RWPE1 (cell line): ENCODE measurements at places on chromosomes 11 and 22.

- DNase-seq = peak; percentile 44
Observed at GRCh38 chr11:88246696-88247095, 71.5 kb upstream of the RAB38 start.

GRCh38 chr11:124150684-124151083 is 32.5 kb upstream of the OR10D3 start:
- DNase-seq = no peak

DNA sequence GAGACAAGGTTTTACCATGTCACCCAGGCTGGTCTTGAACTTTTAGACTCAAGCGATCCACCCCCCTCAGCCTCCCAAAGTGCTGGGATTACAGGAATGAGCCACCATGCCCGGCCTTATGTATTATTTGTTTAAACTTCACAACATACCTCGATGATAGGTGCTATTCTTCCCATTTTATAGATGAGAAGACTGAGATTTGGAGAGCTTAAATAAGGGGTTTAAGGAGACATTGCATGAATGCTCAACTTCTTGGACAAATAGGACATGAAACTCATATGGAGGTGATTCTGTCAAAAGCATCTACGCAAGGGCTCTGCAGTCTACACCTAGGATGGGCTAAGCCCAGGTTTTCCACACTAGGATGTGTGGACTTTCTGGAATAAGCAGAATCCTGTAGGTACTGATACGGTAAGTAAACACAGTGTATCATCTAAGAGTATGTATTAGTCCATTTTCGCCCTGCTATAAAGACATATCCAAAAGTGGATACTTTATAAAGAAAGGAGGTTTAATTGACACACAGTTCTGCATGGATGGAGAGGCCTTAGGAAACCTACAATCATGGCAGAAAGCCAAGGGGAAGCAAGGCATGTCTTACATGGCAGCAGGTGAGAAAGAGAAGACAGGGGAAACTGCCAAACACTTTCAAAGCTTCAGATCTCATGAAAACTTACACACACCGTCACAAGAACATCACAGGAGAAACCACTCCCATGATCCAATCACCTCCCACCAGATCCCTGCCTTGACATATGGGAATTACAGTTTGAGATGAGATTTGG is 62.8 kb upstream of the CAPRIN1 start:
- DNase-seq = no peak

DNA sequence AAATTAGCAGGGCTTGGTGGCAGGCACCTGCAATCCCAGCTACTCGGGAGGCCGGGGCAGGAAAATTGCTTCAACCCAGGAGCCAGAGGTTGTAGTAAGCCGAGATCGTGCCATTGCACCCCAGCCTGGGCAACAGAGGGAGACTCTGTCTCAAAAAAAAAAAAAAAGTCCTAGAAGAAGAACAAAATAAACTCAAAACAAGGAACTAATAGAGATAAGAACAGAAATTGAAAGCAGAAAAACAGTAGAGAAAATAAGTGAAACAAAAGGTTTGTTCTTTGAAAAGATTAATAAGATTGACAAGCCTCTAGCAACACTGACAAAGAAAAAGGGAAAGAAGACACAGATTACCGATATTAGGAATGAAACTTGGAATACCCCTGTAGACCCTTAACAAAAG is 45.1 kb upstream of the CBX7 start:
- no peak for DNase-seq

DNA sequence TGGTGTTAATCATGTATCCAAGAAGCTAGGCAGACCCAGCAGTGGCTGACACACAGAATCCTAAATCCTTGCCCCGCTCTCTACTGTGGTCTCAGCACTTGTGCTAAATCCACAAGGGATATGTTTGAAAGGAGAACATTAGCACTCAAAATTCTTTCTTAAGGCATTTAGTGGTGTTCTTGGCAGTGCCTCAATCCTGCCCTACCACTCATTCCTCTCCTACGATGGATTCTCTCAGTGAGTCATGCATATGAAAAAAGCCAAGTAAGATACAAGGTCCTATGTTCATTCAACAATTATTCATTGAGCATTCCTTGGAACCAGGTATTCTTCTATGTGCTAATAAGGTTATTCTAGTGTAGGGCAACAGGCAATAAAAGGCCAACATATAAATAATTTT is 31.2 kb downstream of the RRP8 start:
- DNase-seq = no peak

DNA sequence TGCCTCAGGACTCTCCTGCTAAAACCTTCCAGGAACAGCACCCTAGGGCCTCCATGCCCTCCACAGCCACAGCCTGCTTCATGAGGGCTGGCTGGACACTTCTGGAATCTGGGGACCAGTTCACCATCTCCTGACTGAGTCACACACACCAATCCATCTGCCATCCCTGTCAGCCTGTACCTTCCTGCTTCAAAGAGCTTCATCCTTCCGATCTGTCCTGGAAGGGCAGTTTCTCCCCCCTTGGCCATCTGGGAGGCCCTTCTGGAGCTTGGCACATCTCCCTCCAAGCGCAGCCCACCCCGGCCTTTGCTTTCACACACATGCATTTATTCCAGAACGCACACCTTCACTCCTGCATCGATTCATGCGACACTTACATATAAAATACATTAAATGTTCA is 13.0 kb downstream of the APBB1 start:
- no peak for DNase-seq

DNA sequence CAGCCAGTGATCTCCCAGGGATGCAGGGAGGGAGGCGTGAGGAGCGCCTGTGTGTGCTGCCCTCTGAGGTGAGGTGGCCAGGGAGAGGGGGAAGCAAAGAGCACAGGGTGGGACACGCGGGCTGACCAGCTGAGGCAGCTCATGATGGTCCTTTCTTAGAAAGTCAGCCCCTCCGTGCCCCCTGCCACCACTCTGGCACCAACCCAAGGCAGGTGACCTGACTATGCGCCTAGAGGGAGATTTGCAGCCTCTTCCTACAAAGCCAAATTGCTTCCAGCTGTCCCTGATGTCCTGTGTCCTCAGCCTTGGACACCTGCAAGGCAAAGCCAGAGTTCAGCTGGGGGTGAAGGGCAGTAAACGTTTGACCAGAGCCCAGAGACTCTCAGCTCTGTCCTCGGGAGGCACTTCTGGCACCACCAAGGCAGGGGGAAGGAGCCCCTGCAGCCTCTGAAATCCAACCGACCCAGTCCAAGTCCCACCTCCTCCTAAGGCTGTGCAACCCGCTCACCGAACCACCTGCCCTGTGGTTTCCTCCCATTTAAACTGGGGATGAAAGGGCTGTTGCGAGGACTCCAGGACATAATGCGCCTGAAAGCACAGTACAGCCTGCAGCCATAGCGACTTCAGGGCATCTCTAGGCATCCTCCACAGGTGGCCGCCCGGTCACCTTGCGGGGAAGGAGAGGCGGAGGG is 26.8 kb downstream of the CD5 start:
- no peak for DNase-seq

GRCh38 chr11:18927550-18928322 is 11.5 kb downstream of the MRGPRX1 start:
- DNase-seq = peak; percentile 13

GRCh38 chr11:131534611-131535010 is 164.2 kb downstream of the NTM start:
- no peak for DNase-seq

DNA sequence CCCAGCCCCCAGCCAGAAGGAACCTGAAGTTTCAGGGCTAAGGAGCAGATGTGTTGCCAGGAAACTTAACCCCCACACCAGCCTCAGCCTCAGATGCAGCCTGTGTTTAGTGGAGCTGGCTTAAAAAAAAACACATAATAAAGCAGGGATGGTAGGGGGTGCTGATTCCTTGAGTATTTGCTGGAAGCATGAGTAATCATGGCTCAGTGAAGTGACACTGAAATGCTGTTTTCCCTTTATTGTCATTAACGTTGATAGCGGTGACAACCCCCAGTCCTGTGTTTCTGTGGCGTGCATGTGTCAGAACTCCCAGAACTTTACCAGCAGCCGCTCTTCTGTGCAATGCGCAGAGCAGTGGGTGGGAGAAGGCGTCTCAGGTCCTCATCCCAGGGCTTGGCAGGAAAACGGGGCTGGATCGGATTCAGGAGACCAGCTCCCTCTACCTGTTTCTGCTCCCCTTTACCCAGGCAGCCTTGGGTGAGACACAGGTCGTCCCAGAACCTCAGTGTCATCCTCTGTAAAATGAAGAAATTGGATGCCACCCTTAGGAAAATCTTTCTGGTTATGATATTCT is 1282.1 kb downstream of the TBC1D22A start:
- no peak for DNase-seq

DNA sequence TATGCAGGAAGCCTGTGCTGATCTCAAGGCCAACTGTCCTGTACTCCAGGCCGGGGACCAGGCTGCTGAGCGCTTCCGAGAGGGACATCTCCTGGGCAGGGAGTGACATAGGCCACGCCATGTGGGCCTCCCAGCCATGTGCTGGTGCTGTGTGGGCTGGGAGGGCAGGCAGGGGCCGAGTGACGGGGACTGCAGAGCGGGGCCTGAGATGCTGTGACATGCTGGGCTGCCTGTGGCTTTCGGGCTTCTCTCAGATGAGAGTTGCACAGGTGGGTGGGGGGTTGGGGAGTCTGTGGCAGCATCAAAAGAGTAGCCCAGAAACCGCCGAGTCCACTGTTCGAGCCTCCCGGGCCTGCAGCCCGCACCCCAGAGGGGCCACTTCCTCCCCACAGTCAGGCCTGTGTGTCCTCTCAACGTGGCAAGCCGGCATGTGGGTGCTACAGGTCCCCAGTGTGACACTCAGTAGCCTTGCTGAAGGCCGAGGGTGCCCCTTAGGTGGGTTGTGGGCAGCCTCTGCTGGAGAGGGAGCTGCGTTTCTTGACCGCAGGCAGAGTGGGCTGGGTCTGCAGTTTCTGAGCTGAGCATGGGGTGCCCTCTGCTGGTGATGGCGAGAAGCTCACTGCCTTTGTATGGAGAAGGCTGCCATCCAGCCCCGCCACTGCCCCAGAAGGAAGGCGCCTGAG is 101.2 kb downstream of the BCR start:
- DNase-seq = peak; percentile 74

DNA sequence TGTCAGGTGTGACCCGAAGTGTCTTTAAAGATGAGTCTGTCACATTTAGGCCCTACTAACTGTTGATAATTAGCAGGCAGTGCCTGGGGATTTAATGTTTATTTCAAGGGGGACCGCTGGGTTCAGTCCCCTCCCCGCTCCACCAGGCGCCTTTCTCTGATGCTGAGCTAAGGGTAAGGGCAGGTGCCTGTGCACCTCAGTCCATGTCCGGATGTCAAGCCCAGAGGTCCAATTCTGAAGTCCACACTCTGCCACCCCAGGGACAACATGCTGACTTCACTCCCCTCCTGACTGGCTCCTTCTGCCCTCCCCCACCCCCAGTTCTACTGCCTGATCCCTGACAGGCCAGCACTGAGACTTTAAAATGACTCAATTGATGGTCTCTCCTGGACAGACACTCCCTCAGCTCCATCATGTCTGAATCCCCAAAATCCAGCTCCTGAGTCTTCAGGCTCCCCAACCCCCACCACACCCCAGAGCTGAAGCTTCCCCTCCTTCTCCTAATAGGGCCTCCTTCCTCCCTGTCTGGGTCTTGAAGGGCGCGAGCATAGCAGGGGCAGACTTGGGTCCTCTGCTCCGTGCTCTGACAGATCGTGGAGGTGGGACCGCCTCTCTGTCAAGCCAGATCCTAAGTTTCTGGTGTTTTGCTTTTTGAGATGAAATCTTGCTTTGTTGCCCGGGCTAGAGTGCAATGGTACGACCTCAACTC is 49.8 kb upstream of the ANO1 start:
- no peak for DNase-seq

DNA sequence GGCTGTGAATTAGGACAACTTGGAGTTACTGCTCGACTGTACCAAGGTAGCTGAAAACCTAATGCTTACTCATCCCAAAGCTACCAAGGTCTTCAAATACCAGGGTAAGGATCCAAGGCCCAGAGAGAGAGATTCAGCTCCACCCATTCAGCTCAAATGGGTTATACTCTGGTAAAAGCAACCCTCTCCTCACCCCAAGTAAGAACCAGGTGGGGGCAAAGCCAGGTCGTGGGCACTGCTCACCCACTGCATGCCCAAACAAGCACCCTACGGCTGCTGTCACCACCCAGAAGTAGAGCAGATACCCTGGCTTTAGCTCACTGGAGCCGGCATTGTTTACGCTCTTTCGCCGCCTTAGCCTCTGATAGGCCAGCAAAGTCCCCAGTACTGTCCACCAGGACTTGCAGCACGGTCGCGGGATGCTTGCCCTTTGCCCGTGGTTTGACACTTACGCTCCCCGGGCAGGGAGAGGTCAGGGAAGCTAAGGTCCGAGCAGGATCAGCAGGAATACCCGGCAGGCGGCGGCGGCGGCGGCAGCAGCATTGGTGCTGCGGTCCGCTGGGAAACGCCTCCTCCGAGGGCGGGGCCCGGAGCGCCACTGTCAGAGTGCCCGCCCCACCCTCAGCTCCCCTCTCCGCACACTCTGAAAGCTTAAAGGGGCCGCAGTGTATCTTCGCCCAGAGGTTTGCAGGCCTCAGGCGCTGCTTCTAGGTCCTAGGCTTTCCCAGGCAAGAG is 19.6 kb downstream of the CKAP5 start:
- peak; percentile 71 for DNase-seq

- no peak for DNase-seq
Observed at GRCh38 chr22:47000256-47000655, 237.8 kb downstream of the TBC1D22A start.
